ENCODE measurements at places on chromosomes 3 and 15. TPM values are rescaled to one million over a fixed set of nuclear protein-coding genes. Genes with fewer than 3 reads are reported as not detected.

The IFT122 gene
- total RNA-seq = 26.6 TPM

The CFAP20DC gene
- 1.6 TPM for total RNA-seq

The IQCH gene
- 5.0 TPM for total RNA-seq

The SETD5 gene
- 63.0 TPM for total RNA-seq

The SCN5A gene
- 0.72 TPM for total RNA-seq

The UBA7 gene
- 54.4 TPM for total RNA-seq

The SKOR1 gene
- total RNA-seq = 0.17 TPM

The PCOLCE2 gene
- total RNA-seq = 192 TPM

The CACNA2D3 gene
- total RNA-seq = 0.03 TPM

The PIGBOS1 gene
- 4.9 TPM for total RNA-seq

The BCL2A1 gene
- total RNA-seq = 0.33 TPM

The LRRIQ4 gene
- total RNA-seq = 0.07 TPM

The RPL39L gene
- total RNA-seq = 13.8 TPM

The CD86 gene
- not detected for total RNA-seq

The SERINC4 gene
- total RNA-seq = not detected

The MEX3B gene
- total RNA-seq = 11.9 TPM

The ADAMTS17 gene
- 4.8 TPM for total RNA-seq

All from smooth muscle cell of the pulmonary artery (primary cell).